Muscle of leg (tissue), 16 donors: ENCODE measurements at places on chromosomes 1 and 21. TPM values are rescaled to one million over a fixed set of nuclear protein-coding genes. Genes with fewer than 3 reads are reported as not detected.
A peak's percentile ranks its signal among the peaks of the same experiment; 100 is the strongest.

The GMEB1 gene
- total RNA-seq: 5.9 TPM

The GOLT1A gene
- 0.09 TPM for total RNA-seq

The C8B gene
- total RNA-seq: not detected

The CD5L gene
- total RNA-seq: not detected

The PDE9A gene
- 6.0 TPM for total RNA-seq

The NBPF12 gene
- 14.6 TPM for total RNA-seq

The AVPR1B gene
- 0.44 TPM for total RNA-seq

The TPTE gene
- not detected for total RNA-seq

The OLFML2B gene
- 78.4 TPM for total RNA-seq

The ATP5PB gene
- 368 TPM for total RNA-seq

The ERICH3 gene
- 0.04 TPM for total RNA-seq

The SPRR1B gene
- total RNA-seq: not detected

- DNase-seq: no peak
- H3K4me1 ChIP-seq: no peaks in the 10 kb centered on the region
- no peaks in the 10 kb centered on the region for H3K27me3 ChIP-seq
- no peak overlapping the region for H3K4me3 ChIP-seq
These were observed 11.6 kb downstream of the DPYD start for GRCh38 chr1:97909266-97909665.

GRCh38 chr1:155513300-155513916 is 49.2 kb downstream of the ASH1L start:
- H3K4me3 ChIP-seq: no peak overlapping the region
- H3K4me1 ChIP-seq: no peaks in the 10 kb centered on the region
- H3K27ac ChIP-seq: no peak overlapping the region
- DNase-seq: no peak
- H3K36me3 ChIP-seq: peaks cover 8% of the 10 kb centered on the region

GRCh38 chr1:18778437-18778836 is 81.0 kb downstream of the TAS1R2 start:
- H3K4me1 ChIP-seq: peaks cover 10% of the 10 kb centered on the region
- H3K4me3 ChIP-seq: no peak overlapping the region
- DNase-seq: no peak
- H3K27me3 ChIP-seq: peaks cover 6% of the 10 kb centered on the region
- H3K36me3 ChIP-seq: no peaks in the 10 kb centered on the region

GRCh38 chr1:171738911-171739310 is 3.0 kb downstream of the VAMP4 start:
- H3K27me3 ChIP-seq: no peaks in the 10 kb centered on the region
- H3K27ac ChIP-seq: no peak overlapping the region
- no peak for DNase-seq
- peaks cover 18% of the 10 kb centered on the region for H3K36me3 ChIP-seq
- H3K4me3 ChIP-seq: no peak overlapping the region

GRCh38 chr1:77888781-77889642 is 588 bp downstream of the NEXN start:
- H3K27me3 ChIP-seq: no peaks in the 10 kb centered on the region
- H3K36me3 ChIP-seq: peaks cover 6% of the 10 kb centered on the region
- H3K27ac ChIP-seq: peak overlapping the region; percentile 95
- peak overlapping the region; percentile 87 for H3K4me3 ChIP-seq
- H3K4me1 ChIP-seq: peaks cover 11% of the 10 kb centered on the region
- DNase-seq: peak; percentile 85

GRCh38 chr1:22273686-22274681 is 131.1 kb upstream of the WNT4 start:
- H3K4me1 ChIP-seq: no peaks in the 10 kb centered on the region
- DNase-seq: no peak
- no peaks in the 10 kb centered on the region for H3K36me3 ChIP-seq
- H3K27ac ChIP-seq: no peak overlapping the region
- peaks cover 26% of the 10 kb centered on the region for H3K27me3 ChIP-seq

GRCh38 chr1:183198463-183198862 is 12.4 kb downstream of the LAMC2 start:
- H3K27ac ChIP-seq: no peak overlapping the region
- H3K4me1 ChIP-seq: peaks cover 7% of the 10 kb centered on the region
- H3K4me3 ChIP-seq: no peak overlapping the region
- H3K36me3 ChIP-seq: no peaks in the 10 kb centered on the region
- peak; percentile 70 for DNase-seq

- peaks cover 6% of the 10 kb centered on the region for H3K4me1 ChIP-seq
- H3K27ac ChIP-seq: no peak overlapping the region
These were observed 24.8 kb downstream of the CD101 start for GRCh38 chr1:117026361-117026760.

DNA sequence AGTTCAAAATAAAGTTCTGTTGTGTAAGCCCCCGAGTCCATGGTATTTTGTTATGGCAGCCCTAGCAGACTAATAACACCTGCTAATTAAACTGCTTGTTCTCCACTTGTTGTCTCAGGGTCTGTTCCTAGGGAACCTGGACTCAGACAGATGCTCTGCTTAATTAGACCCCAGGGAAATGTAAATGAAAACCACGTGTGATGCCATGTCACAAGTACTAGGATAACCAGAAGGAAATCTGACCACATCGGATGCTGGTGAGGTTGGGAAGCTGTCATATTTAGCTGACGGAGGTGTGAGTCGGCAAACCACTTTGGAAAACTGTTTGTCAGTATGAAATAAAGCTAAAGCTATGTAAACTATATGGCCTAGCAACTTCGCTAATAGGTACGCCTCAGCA is 19.6 kb downstream of the EDN2 start:
- no peaks in the 10 kb centered on the region for H3K36me3 ChIP-seq
- no peak overlapping the region for H3K27ac ChIP-seq
- peaks cover 3% of the 10 kb centered on the region for H3K27me3 ChIP-seq
- no peak overlapping the region for H3K4me3 ChIP-seq

DNA sequence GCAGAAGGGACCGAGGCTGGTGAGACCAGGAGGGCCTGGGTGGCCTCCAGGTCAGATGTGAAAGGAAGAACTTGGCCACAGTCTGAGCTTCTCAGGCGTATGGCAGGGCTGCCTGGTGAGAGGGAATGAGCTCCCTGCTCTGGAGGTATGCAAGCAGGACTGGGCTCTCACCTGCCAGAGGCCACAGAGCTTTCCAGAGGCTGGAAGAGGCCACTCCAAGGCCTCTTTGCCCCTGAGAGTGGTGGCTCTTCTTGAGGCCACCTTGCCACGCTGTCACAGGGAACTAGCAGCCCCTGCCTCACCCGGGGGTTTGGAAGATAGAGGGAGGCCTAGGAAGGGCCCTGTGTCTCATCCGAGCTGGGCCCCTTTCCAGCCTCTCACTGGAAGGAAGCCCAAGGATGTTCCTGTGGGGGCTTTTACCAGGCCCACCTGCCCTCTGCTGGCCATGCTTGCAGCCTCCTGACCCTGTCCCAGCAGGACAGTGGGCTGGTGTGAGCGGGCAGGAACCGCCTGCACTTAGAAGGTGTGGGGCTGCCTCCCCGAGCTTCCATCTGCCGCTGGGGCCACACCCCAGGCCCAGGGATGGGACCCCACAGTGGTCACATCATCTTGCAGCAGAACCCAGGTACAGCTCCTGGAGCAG is 10.0 kb downstream of the PCSK9 start:
- DNase-seq: no peak
- H3K27ac ChIP-seq: no peak overlapping the region
- H3K4me3 ChIP-seq: no peak overlapping the region
- H3K27me3 ChIP-seq: peaks cover 2% of the 10 kb centered on the region
- peaks cover 42% of the 10 kb centered on the region for H3K4me1 ChIP-seq

DNA sequence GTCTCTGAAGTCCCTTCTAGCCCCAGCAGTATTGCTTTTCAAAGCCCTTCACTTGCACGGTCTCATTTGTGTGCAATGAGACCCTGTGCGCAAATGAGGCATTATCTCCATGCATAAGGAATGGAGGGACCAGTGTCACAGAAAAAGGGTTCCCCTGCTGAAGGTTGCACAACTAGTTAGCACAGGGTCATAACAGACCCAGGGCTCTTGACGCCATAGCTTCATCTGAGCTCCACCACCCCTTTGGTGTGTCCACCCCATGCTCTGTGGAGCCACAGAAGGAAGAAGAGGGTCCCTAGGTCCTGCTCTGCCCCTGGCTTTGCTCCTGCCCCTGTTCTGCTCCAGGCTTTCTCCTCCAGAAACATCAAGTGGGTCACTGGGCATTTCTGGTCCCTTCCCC is 12.6 kb downstream of the SH2D2A start:
- no peak overlapping the region for H3K27ac ChIP-seq
- H3K27me3 ChIP-seq: peaks cover 2% of the 10 kb centered on the region
- H3K36me3 ChIP-seq: peaks cover 32% of the 10 kb centered on the region
- peaks cover 44% of the 10 kb centered on the region for H3K4me1 ChIP-seq
- no peak overlapping the region for H3K4me3 ChIP-seq

GRCh38 chr1:11841245-11842153 is 6.1 kb downstream of the NPPA start:
- H3K4me1 ChIP-seq: peaks cover 9% of the 10 kb centered on the region
- DNase-seq: no peak
- H3K27me3 ChIP-seq: no peaks in the 10 kb centered on the region
- peaks cover 82% of the 10 kb centered on the region for H3K36me3 ChIP-seq

DNA sequence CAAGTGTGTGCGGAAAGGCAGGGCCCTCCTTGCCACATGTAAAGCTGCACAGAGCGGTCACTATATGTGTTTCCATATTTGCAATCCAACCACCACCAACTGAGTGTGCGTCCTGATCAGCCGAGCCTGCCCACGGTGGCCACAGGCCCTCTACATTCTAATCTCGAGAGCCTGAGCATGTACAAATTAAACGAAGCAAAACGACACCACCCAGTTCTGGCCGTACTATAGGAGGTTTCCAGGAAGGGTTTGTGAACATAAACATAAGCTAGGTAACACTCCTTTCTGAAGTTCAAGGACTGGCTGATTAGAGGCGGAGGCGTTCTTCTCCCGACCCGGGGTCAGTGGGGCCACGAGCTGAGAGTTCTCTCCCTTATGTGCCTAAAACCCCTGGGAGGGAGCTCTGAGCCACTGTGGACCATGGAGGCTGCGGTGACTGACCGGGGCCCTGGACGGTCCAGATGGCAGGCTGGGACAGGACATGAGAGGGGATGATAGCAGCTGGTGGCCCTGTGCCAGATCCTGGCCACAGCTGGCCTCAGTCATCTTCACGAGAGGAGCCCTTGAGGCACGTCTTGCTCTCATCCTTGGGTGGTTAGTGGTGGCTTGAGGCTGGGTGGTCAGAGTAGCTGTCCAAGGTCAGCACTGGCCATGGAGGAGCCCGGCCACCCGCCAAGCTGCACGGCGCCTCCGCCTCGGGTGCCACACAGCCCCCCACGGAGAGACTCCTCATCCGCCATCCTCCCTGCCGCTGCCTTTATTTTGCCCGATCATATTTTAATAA is 39.1 kb upstream of the TRAPPC10 start:
- H3K36me3 ChIP-seq: peaks cover 44% of the 10 kb centered on the region
- DNase-seq: peak; percentile 34
- H3K27me3 ChIP-seq: no peaks in the 10 kb centered on the region
- H3K27ac ChIP-seq: no peak overlapping the region
- no peak overlapping the region for H3K4me3 ChIP-seq

DNA sequence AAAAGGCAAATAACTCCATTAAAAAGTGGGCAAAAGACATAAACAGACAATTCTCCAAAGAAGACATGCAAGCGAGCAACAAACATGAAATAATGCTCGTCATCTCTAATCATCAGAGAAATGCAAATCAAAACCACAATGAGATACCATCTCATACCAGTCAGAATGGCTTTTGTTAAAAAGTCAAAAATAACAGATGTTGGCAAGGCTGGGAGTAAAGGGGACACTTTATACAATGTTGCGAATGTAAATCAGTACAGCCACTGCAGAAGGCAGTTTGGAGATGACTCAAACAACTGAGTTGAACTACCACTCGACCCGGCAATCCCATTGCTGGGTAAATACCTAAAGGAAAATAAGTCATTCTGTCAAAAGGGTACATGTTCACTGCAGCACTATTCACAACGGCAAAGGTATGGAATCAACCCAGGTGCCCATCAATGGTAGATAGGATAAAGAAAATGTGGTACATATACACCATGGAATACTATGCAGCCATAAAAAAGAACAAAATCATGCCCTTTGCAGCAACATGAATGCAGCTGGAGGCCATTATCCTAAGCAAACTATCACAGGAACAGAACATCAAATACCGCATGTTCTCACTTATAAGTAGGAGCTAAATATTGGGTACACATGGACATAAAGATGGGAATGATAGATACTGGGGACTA is 25.9 kb downstream of the TSPAN2 start:
- H3K27ac ChIP-seq: no peak overlapping the region
- H3K4me3 ChIP-seq: no peak overlapping the region
- H3K27me3 ChIP-seq: no peaks in the 10 kb centered on the region
- peaks cover 4% of the 10 kb centered on the region for H3K4me1 ChIP-seq

- H3K27ac ChIP-seq: no peak overlapping the region
- DNase-seq: no peak
- H3K27me3 ChIP-seq: peaks cover 3% of the 10 kb centered on the region
- no peak overlapping the region for H3K4me3 ChIP-seq
- peaks cover 3% of the 10 kb centered on the region for H3K4me1 ChIP-seq
These were observed 116.0 kb downstream of the IER5 start for GRCh38 chr1:181204530-181204929.

- H3K27me3 ChIP-seq: no peaks in the 10 kb centered on the region
- no peak overlapping the region for H3K4me3 ChIP-seq
- peak overlapping the region; percentile 81 for H3K27ac ChIP-seq
- DNase-seq: peak; percentile 84
- peaks cover 68% of the 10 kb centered on the region for H3K4me1 ChIP-seq
- no peaks in the 10 kb centered on the region for H3K36me3 ChIP-seq
These were observed 3.8 kb upstream of the MYOG start for GRCh38 chr1:203089651-203090045.

DNA sequence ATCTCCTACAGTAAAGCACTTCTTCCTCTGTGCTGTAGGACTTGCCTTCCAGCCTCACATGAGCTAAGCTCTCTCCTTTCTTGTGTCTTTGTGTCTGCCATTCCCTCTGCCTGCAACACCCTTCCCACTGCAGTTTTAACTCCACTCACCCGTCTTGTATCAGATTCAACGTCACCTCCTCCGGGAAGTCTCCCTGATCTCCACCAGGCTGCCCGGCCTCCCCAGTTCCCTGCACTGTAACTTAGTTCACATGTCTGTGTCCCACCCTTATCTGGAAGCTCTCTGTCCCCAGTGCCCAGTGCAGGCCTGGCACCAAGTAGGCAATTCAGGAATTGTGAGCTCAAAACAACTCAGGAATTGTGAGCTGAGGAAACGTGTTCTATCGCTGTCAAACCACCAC is 96.4 kb downstream of the GLIS1 start:
- DNase-seq: no peak
- peaks cover 5% of the 10 kb centered on the region for H3K27me3 ChIP-seq
- no peak overlapping the region for H3K4me3 ChIP-seq
- no peaks in the 10 kb centered on the region for H3K4me1 ChIP-seq
- H3K36me3 ChIP-seq: no peaks in the 10 kb centered on the region

- H3K36me3 ChIP-seq: no peaks in the 10 kb centered on the region
- no peak overlapping the region for H3K27ac ChIP-seq
- no peak for DNase-seq
- no peak overlapping the region for H3K4me3 ChIP-seq
- peaks cover 17% of the 10 kb centered on the region for H3K27me3 ChIP-seq
- peaks cover 17% of the 10 kb centered on the region for H3K4me1 ChIP-seq
These were observed 64.8 kb downstream of the FAM163A start for GRCh38 chr1:179807691-179808485.

GRCh38 chr1:231460614-231461013 is 38.5 kb upstream of the EGLN1 start:
- H3K27ac ChIP-seq: no peak overlapping the region
- H3K36me3 ChIP-seq: no peaks in the 10 kb centered on the region
- H3K4me1 ChIP-seq: no peaks in the 10 kb centered on the region
- H3K4me3 ChIP-seq: no peak overlapping the region
- DNase-seq: no peak
- H3K27me3 ChIP-seq: no peaks in the 10 kb centered on the region
